ENCODE measurements at places on chromosomes 13 and 19.

- DNase-seq: no peak
Observed at GRCh38 chr13:65508745-65509144, 1721.4 kb downstream of the PCDH9 start.

DNA sequence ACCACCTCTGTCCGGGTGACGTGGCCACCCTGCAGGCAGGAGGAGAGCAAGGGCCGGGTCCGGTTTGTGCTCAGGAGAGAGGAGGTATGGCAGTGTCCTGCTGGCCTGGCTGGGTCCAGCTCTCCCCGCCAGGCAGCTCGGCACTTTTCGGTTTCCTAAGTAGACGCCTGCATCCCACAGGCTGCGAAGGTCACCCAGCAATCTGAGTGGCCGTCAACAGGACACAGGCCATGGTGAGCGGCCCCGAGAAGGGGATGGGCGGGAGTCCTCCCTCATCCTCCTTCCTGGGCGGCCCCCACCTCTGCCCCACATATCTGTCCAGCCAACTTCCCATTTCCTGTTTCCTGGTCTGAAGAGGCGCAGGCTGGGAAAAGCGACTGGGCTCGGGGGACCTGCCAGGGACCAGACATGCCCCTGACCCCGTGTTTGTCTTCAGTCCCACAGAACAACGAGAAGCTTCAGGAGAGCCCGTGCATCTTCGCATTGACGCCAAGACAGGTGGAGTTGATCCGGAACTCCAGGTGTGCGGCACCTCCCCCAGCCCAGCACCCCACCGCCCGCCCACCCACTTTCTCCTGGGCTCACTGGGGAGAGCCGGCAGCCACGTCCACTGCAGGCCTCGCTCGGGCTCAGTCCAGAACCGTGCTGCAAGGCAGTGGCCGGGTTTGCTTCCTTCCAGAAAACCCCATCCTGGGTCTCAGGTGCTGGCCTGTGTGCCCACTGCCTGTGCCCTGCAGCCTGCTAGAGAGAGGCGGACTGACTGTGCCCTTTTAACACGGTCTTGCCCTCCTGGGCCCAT lies 16.3 kb downstream of the PIAS4 start:
- DNase-seq: no peak

DNA sequence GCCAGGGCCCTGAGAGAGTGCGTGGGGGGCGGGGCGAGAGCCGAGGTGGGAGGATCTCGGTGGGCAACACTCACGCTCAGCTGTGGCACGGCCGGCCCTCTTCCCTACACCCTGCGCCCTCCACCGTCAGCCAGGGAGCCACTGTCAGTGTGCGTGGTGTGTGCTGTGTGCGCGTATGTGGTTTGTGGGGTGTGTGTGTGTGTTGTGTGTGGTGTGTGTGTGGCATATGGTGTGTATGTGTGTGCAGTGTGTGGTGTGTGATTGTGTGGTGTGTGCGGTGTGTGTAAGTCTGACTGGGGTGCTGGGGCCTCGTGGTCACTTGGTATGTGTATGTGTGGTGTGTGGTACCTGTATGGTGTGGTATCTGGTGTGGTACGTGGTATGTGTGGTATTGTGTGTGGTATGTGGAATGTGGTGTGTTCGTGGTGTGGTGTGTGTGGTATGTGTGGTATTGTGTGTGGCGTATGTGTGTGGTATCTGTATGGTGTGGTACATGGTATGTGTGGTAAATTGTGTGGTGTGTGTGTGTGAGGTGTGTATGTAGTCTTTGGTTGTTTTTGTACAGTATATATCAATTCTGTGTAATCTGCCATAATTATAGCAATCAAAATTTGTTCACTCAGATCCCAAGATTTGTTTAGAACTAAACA lies 5.1 kb downstream of the GRK1 start:
- DNase-seq: no peak

DNA sequence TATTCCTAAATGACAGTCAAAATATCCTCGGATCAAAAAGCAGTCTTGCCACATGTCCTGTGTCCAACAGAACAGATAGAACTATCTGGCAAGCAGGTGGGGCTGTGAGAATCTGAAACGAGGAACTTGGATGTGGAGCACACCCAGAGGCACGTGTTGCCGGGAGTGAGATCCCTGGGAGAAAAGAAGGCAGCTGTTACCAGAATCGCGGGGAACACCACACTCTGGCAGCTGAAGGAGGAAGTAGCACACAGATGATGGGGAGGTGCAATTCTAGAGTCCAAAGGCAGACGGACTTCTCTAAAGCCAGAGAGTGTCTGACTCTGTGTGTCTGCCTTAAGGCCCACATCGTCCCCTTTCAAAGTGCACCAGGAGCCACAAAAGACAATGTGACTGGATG lies 22.3 kb downstream of the SLC7A1 start:
- DNase-seq: no peak

DNA sequence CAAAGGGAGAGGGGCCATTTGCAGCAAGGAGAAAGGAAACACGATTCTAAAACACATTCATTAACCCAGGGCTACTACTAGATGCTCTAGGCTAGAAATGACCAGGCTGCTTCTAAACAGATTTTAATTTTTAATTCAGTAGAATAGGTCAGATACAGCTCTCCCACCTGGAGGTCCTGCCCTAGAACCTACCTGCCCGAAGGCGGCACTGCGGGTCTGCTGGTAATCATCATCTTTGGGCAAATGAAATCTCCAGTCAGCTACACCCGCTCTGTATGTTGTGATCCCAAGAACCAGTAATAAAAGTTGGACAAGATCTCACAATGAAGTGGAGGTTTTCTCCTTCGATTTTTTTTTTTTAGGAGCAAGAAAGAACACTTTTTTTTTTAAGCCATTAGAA lies 345.3 kb downstream of the ENOX1 start:
- DNase-seq: no peak

GRCh38 chr13:69300131-69300530 lies 807.5 kb upstream of the ATXN8OS start:
- DNase-seq: no peak

DNA sequence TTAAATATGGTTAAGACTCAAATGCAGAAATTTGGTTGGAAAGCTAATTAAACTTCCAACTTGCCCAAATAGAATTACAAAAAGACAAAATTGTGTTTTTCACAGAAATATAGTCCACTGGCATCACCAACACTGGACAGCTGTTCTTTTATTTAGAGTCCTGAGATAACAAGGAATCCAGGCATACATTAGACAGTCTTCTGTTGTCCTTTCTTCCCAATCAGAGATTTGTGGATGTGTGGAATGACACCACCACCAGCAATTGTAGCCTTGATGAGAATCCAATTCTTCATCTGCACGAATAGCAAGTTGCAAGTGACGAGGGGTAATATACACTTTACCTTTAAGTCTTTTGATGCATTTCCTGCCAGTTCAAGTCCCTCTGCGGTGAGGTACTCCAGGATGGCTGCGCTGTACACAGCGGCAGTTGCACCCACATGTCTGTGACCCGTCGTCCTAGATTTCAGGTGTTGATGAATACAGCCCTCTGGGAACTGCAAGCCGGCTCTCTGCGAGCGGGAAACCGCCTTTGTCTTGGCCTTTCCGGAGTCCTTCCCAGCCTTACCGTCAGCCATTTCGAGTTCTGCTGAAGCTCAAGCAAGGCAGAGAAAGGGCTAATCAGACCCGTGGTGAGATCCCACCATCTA lies 14.7 kb downstream of the UBAC2 start:
- peak; percentile 57 for DNase-seq

All from activated naive CD4-positive, alpha-beta T cell treated with Interleukin-2 at 50 U/mL for 16 hours (primary cell).